IPS DF 6.9 (cell line): ENCODE measurements at places on chromosomes 6 and 20.
A peak's percentile ranks its signal among the peaks of the same experiment; 100 is the strongest.

DNA sequence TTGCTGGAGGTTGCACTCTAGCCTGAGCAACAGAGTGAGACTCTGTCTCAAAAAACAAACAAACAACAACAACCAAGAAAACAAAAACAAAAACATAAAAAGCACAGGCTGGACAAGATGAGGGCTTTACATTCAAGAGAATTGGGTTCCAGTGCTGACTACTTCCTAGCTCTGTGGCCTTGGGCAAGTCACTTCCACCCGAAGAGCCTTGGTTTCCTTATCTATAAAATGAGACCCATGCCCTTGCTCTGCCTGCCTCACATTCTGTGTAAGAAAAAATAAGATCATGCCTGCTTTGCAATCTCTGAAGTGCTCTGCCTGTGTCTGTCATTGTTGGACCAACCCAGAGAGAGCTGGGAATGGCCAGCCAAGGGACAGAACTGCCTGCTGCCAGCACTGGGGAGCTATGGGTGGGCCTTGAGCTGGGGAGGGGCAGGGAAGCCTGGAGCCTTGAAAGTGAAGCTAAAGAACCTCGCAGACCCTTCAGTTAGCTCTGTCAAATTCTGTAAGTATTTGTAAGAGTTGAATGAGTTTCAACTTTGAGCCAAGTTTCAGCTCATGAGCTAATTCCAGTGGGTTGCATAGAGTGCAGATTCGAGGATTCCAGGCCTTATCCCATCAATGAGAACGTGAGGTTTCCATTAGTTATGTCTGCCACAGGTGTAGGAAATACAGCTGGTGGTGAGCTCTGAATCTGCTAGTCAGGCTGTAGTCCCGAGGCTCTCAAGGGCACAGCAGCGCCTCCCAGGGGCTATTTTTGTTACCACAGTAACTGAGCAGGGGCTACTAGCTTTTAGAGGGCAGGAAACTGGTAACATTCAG lies 93.2 kb downstream of the DLGAP4 start:
- DNase-seq = peak; percentile 85

GRCh38 chr6:74826263-74826662 lies 379.6 kb downstream of the COL12A1 start:
- no peak for DNase-seq

GRCh38 chr6:166862978-166863530 lies 93.3 kb downstream of the RNASET2 start:
- no peak for DNase-seq

DNA sequence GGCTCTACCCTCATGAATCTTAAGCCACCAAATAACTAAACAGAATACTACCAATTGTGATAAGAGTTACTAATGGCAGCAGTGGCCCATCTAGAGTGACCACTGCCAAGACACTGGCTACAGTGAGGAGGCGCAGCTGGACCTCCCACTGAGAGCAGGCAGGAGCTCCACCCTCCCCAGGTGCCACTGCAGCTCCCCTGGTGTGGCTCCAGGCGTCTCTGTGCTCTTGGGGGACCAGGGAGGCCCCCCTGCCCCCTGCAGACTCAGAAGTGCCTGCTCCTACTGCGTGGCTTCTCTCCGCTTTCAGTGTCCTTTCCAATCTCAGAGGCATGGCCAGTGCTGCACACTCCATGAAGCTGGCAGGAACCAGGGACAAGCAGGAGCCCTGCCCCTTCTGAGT lies 23.4 kb downstream of the MC3R start:
- no peak for DNase-seq

DNA sequence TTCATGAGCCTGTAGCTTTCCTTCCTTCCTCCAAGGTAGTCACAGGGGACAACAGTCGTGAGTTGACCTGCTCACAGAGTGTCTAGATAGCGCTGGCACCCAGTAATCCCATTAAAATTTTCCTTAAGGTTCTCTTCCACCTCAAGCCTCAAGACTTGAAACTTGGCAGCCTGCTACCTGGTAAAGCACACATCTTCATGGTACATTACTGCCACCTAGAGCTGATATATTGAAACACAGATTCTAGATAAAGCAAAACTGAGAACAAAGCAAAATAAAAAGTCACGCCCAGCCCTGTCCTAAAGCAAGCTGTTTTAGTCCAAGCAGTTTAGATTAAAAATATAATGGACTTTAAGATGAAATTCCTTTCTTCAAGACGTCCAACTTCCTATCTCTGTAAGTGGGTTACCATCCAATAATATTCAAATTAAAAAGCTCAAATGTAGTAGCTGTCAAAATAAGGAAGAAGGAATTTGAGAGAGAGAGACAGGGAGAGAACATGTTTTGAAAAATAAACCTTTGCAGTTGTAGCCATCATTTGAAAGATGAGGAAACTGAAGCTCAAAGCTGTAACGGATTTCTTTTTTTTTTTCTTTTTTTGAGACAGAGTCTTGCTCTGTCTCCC lies 50.7 kb upstream of the CD83 start:
- DNase-seq = peak; percentile 54

- DNase-seq = no peak
Measured at GRCh38 chr6:162613310-162613709, 114.3 kb downstream of the PRKN start.

GRCh38 chr6:113776998-113777397 lies 80.1 kb upstream of the MARCKS start:
- peak; percentile 78 for DNase-seq

- DNase-seq = no peak
Measured at GRCh38 chr6:94130478-94130877, 711.1 kb upstream of the EPHA7 start.

DNA sequence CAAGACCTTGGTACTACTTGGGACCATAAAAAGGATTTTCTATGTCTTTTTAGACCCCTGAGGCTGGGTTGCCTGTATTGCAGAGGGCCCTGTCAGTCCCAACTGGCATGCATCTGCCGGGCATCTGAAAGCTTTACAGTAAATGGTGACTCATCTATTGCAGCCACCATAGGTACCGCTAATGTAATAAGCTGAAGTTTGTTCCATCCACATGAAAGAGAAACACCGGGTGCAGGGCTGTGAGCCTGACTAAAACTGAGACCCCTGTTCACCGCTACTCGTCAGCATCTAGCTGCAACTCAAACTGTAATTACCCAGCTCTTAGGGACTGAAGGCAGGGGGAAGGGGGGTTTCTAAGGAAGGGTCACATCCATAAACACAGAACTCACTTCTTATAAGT lies 49.5 kb downstream of the TRERF1 start:
- DNase-seq = no peak

- no peak for DNase-seq
Measured at GRCh38 chr6:47679322-47679906, 19.0 kb upstream of the ADGRF4 start.

DNA sequence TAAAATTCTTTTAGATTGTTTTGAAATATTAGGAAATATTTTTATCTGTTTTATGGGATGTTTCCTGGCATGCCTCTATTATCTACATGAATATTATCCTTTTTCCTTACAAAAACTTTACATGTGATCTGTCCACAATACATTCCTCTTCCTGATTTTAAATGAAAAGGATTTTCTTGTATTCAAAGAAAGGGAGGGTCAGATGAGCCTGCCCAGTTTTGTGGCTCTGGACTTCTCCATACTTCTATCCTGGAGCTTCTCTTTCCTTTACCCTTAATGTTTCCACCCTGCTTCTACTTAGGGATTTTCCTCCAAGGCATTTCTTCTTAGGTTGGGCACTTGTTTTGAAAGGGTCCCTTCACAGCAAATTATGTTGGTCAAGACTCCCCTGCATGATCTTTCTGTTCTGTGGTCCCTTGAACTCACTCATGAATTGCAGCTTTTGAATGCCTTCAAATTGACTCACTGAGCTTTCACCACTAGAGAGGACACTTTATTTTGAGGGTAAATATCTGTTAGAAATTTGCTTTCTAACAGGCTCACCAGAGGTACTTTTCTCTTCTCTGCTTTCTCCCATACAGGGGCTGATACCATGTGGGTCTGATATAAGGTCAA lies 104.9 kb downstream of the CENPW start:
- DNase-seq = no peak

GRCh38 chr20:34834459-34834893 lies 9.0 kb upstream of the NCOA6 start:
- no peak for DNase-seq

DNA sequence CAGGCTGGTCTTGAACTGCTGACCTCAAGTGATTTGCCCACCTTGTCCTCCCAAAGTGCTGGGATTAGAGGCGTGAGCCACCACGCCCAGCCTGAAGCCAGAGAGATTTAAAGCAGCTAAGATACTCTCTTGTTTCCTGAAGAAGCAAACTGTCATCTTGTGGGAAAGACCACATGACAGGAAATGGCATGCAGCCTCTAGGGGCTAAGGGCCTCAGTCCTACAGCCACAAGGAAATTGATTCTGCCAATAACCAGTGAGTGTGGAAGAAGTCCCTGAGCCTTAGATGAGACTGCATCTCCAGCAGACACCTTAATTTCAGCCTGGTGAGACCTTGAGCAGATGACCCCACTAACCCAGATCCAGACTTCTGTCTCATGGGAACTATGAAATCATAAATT lies 40.9 kb downstream of the KIZ start:
- DNase-seq = no peak

DNA sequence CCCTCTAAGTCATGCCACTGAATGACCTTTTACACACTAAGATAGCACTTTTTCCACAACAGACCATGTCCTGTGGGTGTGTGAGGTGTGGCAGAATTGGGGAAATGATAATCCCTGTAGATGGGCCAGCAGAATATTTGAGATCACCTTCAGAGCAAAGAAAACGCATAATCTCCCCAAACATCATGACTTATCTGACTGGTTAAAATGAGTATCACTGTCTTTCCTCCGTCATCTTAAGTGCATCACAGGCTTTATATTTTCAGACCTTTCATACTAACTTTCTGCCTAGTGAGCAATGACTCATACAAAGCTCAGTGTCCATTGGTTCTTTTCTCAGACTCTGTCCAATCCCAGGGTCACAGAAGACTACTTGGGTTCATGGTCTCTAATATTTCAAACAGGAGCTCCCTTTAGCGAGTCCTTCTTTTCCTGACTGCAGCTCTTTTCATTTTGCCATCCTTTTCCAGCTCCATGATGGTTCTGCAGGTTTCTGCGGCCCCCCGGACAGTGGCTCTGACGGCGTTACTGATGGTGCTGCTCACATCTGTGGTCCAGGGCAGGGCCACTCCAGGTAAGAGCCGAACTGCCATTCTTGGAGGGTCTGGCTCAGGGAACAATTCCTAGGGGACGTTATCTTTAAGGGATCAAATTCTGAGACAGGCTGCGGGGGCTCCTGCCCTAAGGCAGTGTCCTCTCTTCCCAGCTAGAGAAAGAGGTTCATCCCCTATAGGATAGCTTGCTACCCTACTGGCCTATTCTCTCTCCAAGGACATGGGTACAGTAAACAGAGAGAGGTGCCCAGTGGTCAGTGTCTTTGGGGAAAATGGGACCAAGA lies at the start of gene HLA-DPB1:
HLA-DPB1 (plus strand) TSS at position 423 of the 838 bp plus-strand sequence; CDS start at position 475, 52 bp downstream.
- no peak for DNase-seq

DNA sequence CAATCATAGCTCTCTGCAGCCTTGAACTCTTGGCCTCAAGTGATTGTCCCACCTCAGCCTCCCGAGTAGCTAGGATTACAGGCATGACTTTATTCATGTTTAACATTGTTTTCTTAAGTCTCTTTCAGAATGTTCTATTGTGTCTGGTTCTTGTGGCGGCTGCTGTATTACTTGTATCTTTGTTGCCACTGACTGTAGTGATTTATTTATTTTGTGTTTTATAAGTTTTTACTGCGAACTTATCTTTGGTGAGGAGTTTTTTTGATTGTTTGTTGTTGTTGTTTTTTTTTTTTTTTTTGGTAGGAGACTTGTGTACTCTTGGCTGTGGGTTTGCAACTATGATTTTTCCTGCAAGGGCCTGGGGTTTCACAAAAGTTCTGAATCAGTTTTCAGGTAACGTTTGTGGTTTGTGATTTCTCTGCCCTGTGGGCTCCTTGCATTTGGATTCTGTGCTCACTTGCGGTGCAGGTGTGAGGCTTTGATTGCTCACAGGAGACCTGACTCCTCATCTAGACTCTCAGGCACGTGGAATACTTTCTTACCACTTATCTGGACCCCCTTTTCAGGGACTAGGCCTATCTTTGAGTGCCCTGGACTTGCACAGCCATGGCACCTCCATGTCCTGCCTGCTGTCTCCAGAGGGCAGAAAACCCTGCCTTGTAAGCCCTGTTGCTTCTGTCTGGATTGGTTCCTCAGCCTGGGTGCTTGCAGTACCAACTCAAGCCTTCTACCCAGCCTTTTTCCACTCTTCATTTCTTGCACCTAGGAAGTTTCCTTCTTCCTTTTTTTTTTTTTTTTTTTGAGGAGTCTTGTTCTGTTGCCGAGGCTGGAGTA lies 25.2 kb downstream of the KIF25 start:
- no peak for DNase-seq

- DNase-seq = no peak
Measured at GRCh38 chr6:157892363-157892877, 69.4 kb downstream of the SNX9 start.

DNA sequence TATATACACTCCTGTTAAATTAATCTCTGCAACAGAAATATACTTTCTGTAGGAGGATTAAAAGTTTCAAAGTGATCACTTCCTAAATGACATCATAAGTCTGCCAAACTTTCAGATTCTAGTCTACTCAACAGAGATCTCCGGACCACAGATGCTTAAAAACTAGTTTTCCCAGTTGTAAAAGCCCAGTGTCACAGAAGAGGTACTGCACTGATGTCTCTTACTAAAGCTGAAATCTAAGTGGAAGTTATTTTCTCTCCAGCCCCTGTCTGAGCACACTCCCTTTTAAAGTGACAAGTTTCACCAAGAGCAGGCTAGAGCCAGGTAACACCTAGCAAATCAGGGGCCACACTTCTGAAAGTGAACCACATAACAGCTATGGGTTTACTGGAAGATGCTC lies 71.6 kb upstream of the DST start:
- DNase-seq = no peak

DNA sequence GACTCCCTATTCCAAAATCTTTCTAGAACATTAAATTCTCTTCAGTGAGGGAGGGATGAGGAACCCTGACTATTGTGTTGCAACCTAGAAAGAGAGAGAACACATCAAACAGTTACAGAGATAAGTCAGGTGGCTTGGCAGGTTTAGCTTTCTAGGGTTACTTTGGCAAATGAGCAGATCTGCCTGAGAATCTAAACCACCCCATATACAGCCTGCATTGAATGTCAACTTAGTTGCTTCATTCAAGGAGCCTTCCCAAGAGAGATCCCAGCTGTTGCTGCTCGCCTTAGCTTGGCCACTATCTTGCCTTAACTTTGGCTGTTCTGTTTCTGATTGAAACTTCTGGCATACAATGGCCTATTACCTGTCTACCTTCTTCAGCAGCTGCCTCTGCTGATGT lies 74.7 kb upstream of the TCF21 start:
- DNase-seq = no peak

DNA sequence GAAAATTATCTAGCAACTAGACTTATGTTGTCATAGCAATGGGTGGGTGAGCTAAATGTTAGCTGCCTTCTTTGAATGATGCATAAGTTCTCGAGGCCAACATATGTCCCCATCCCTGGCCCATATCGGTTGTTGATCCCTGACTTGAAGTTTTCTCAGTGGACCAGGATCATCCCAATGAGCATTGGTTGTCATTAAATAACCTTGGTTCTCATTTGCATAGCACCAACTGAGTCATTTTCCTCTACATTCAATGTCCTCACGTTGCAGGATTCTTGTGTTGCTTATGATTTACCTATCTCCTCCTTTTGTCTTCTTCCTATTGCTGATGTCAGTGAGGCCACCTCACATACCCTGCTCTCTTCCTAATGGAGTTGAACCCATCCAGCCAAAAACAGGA lies 12.1 kb upstream of the AHCY start:
- no peak for DNase-seq

GRCh38 chr20:46176739-46177378 lies 58.7 kb downstream of the CD40 start:
- DNase-seq = no peak

GRCh38 chr6:125129354-125129753 lies 24.2 kb upstream of the TPD52L1 start:
- DNase-seq = no peak

- DNase-seq = no peak
Measured at GRCh38 chr6:34416877-34417371, 8.9 kb downstream of the RPS10 start.
